ENCODE measurements at places on chromosomes 5 and 9.
A peak's percentile ranks its signal among the peaks of the same experiment; 100 is the strongest.

DNA sequence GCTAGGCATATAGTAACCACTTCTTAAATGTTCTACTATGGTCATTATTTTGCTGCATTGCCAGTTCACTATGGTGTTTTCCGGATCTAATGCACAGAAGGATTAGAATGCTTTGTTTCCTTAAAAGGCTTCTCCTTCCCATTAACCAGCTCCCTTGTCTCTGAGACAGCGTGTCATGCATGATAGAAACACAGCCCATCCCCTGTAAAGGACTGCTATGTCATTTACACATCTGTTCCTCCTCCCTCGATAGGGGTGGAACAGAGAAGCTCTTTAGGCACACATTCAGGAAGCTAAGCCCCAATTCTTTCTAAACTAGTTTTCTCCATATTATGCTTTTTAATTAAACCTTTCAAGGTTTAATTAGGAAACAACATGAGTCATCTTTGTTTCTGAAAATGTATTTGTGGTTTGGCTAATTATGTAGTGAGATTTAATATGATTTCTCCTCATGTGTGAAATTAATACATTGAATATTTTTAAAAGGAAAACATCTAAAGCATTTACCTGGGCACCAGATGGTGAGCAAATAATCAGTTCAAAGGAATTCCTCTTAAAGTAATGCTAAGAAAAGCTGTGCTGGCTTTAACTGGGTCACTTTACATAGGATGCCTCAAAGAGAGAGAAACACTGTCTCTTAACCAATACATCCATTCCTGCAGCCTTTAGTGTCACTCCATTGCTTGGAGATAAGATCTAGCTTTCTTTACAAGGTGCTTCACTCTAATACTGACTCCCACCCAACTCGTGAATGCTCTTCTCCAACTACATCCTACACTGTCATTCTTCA is 133.3 kb upstream of the PPP1R2B start:
- no peak for DNase-seq

DNA sequence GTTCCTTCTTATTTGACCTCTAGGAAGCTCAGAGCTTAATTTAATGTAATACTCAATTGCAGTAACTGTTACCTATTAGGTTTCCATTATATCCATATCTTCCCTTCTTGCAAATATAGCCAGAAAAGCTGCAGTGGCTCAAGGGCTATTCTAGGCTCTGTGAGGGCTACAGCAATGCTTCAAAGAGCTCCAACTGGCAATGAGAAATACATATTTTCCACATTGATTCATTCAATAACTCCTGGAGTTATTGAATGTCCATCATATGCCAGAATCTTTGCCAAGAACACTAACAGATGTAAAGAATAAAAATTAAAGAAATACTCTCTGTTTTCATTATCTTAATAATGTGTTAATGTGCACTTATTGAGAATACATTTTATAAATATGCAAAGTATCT is 396.9 kb upstream of the PAPPA start:
- DNase-seq, result no peak

DNA sequence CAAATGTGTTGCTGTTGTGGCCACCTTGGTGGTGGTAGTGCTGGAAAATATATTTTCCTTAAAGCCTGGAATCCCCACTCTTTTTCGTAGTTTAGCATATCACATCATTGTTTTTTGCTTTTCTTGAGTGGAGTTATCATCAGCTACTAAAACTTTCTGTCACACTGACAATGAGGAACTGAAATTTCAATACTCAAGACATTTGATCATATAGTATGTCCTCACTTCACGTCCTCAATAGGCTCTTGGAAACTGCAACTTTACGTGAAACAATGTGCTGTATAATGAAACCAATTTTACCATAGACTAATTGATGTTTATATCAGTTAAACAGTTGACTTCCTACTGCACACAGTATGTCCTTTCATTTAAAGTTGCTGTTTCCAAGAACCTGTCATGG is 265.8 kb downstream of the ADGRV1 start:
- DNase-seq, result no peak

DNA sequence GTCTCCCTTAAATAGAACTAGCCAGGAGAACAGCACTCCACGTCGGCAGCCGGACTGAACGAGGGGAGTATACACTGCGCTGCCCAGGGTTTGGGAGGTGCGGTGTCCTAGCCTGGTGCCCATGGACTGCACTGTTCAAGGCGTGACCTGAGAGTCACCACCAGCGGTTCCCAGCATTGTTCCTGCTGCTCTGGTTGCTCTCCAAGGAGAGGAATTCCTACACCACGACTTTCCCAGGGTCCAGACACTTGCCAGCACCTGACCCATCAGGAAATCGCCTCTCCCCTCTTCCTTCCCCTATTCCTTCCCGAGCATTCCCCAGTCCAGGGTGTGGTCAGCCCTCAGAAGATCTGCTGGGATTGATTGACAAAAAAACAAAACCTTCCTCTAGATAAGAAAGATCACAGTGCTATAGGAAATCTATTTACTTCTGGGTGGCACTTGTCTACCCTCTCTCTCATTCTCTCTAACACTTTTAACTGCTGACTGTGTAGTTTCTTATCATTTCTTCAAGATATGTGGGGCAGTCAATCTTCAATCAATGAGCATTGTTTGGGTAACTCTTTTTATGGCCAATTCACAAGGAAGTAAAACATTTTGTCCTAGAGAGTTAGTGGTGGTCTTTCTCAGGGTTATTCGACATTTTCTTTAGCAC is 297.8 kb upstream of the ACTBL2 start:
- DNase-seq, result no peak

GRCh38 chr9:9352877-9353481 is 1259.8 kb downstream of the PTPRD start:
- DNase-seq, result peak; percentile 29

DNA sequence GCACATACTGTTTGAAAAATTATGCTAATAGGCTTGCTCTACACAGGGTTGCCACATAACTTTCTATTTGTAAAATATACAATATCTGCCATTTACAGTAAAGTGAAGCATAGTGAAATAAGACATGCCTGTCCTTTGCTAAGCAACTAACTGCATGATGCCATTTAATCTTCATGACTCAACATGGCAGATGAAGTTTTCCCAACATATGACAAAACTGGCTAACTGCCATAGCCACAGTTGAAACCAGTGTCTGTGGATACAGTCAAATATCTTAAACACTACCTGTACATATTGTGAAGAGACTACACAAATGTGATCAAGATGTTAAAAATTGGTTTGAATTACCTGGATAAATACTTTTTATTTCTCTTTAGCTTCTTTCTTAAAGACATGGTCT is 3.1 kb upstream of the DMAC1 start:
- DNase-seq, result no peak

GRCh38 chr9:86713470-86713869 is 233.8 kb downstream of the GAS1 start:
- no peak for DNase-seq

All from midbrain (tissue), 1 donor.